Endothelial cell (in vitro differentiated cells): ENCODE measurements at places on chromosomes 7 and 10.
A peak's percentile ranks its signal among the peaks of the same experiment; 100 is the strongest.

DNA sequence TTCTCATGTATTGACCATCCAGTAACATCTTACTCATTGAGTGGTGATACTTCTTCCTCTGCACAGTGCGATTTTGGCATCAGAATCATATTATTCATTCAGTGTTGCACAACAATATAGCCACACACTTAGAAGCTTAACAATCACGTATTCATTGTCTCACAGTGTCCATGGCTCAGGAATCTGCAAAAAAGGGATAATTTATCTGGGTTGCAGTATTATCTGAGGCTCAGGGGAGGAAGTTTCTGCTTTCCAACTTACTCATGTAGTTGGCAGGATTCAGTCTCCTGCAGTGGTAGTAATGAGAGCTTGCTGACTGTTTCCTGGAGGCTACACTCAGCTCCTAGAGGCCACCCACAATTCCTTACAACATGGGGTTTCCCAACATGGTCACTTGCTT, 803.6 kb downstream of the SORCS1 start:
- no peak for DNase-seq

DNA sequence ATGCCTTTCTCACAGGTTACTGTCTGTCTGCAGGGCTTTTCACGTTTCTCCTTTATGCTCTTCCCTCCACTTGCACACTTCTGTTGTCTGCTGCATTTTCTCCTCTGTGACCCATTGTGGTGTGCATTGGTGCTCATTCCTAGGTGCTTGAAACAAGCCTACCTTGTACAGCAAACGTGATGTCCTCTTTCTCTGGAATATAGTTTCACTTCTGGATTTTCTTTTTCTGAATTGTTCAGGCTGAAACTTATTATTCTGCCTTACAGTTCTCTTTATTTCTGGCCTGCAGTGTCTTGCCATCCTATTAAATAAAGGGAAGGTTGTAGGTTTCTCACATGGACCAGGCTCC, 128.8 kb upstream of the SAMD8 start:
- DNase-seq: no peak

- no peak for DNase-seq
Measured at GRCh38 chr10:48307711-48308018, 1.2 kb downstream of the MAPK8 start.

- no peak for DNase-seq
Measured at GRCh38 chr10:108090476-108091215, 926.1 kb upstream of the SORCS1 start.

- no peak for DNase-seq
Measured at GRCh38 chr10:122498521-122498920, 37.2 kb downstream of the HTRA1 start.

DNA sequence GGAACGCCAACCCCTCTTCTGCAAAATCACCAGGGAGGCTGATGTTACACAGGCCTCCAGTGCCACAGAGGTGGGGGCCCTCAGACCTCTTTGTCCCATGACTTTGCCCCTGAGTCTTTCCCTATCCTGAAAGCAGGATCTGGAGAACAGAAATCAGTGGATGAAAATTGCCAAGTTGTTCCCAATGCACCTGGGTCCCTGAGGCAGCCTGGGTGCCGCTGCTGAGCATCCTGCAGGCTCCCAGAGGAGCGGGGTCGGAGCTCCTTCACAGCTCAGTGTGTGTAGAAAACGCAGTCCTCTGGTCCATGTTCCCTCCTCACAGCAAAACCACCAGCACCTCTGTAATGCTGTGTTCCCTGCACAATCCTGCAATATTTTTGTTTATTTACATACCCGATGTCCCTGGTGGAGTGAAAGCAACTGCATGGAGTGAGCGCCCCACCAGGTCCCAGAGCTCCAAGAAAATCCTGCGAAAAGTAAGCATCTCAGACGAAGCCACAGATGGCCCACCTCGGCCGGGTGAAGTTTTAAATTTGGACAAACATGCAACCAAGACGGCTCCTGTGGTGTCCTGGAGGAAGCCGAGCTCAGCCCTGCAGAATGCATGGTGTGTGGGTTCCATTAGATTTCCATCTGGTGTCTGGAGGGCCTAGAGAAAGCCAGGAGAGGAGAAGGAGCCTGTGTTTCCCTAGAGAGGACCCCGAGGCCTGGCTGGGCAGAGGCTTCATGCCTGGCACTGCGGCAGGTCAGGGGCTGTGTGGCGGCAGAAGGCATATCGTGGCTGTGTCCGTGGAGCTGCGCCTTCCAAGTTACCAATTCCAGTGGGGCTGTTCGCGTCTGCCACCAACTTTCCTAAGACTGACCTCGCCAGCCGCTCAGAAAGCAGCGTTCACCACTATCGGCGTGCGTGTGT, 235.2 kb downstream of the WDR37 start:
- DNase-seq: no peak

- DNase-seq: no peak
Measured at GRCh38 chr7:123622660-123623386, 21.2 kb downstream of the ASB15 start.

DNA sequence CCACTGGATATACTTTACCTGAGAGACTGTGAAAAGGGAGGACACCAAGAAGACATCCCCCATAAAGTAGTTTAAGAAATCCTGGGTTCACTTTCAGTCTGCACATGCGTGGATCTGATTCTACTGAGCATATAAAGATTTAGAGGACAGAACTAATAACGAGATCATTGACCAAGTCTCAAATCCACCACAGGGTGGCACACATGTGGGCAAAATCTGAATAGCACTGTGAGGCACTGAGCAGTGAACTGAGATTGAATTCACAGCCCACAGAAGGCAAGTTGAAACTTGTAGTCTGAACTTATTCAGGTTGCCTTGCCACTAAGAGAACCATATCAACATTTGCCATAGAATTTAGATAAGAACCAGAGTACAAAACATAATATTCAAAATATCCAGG, 818.6 kb downstream of the GRID1 start:
- DNase-seq: peak; percentile 21

DNA sequence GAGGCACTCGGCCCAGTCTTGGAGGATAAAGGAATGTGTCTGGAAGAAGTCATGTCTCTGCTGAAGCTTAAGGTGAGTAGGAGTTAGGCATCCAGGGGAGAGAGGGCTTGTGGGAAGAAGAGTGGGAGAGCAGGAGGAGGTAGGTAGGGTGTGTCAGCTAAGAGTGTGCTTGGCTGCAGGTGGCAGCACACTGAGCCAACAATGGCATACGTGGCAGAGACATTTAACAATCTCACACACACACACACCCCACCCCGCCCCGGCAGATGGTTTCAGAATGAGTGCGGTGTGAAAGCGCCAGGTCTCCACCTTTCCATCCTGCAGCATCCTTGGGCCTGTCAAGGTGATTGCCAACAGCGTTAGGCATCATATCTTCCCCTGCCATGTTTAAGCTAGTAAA, 11.2 kb upstream of the ARPC1A start:
- DNase-seq: no peak
